ENCODE measurements at places on chromosomes 5 and 9.

DNA sequence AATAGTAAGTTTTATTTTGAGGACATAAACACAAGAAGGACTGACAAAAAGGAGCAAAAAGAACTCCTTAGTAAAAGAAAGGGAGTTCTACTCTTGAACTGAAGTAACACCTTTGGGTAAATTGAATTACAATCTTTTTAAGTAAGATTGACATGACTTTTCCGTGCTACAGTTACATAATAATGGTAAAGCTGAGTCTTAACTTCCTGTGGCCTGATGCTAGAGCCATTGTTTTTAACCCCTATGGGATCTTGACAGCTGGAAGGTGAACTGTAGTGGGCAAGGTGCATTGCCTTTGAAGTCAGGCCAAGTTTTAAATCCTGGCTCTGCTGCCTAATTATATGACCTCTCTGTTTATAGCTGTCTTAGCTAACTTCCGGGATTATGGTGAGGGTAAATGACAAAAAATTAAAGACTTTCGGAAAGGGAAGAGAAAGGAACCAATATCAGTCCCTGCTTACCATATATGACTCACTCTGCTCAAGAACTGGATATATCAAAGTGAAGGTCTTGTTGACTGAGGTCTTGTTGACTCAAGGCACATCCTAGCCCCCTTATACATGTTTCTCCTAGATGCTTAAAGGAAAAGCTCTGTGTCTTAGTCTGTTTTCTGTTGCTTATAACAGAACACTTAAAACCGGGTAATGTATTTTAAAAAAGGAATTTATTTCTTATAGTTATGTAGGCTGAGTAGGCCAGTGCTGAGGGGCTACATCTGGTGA lies 6.8 kb downstream of the HSD17B4 start:
- no peak for DNase-seq

DNA sequence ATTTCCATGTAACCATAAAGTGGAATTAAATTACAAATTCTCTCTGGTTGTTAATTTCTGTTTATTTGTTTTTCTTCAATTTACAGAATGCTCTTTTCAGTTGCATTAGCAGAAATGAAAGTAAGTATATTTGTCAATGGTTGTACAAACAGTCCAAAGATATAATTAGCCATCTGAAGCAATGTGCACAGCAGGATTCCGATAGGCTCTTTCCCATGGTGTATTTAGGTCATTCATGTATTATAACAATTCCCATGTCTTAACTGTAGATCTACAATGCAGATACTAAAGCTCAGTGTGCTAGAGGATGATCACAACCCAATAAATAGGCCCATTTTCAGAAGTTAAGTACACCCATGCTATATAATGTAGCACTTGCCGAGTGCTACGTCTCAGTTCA lies 43.8 kb downstream of the RECK start:
- peak; percentile 23 for DNase-seq

- no peak for DNase-seq
Observed at GRCh38 chr5:111478898-111479297, 33.4 kb downstream of the STARD4 start.

GRCh38 chr5:84086511-84086910 lies 298.2 kb downstream of the EDIL3 start:
- no peak for DNase-seq

DNA sequence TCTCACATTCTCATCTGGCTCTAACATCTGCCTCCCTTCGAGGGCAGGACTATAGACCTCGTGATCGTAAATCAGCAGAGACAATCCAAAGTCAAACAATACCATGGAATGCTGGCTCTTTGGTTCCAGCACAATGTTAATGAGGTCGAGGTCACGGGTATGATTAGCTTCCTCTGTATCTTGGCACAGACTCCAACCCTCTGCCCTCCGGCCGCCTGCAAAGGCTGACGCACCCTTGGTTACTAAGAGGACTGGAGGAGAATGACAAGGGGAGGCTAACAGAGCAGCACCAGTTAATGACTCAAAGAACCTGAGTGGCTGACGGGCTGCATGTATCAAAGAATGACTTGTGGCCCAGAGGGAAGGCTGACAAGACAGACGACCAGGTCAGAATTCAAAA lies 10.1 kb downstream of the LHFPL2 start:
- peak; percentile 89 for DNase-seq

- no peak for DNase-seq
Observed at GRCh38 chr9:136160995-136161610, 42.4 kb upstream of the TMEM250 start.

DNA sequence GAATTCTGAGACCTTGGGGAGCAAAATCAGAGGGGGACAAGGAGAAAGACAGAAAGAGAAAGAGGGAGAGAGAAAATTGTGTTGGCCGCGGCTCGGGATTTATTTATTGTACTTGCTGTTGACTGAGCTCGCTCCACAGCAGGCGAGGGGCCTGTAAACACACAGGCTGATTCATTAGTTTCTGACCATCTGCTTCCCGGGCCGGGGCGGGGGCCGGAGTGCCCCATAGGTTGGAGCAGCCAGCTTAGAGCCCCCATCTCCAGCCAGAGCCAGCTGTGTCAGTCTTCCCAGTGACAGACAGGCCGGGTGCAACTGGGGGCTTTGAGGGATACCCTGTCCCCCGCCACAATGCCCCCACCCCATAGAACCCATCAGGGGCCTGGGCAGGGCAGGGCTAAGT lies 30.9 kb downstream of the NTNG2 start:
- no peak for DNase-seq

- peak; percentile 28 for DNase-seq
Observed at GRCh38 chr9:109143881-109144562, 23.0 kb downstream of the FRRS1L start.

DNA sequence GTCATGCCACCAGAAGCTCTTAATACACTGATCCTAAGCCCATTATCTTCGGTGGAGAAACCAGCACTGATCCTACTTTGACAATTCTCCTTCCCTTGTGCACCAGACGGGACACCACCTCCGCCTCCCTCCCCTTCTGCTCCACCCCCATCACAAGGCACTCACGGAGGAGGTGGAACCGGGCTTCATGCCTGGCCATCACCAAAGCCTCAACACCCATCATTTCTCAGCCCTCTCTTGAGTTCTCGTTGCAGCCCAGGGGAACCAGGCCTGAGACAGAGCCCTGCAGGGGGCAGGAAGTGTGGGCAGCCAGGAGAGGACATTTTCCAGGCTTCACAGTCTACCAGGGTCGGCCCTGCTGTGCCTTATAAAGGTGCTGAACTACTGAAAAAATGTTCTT lies 160.5 kb downstream of the GOLPH3 start:
- no peak for DNase-seq

DNA sequence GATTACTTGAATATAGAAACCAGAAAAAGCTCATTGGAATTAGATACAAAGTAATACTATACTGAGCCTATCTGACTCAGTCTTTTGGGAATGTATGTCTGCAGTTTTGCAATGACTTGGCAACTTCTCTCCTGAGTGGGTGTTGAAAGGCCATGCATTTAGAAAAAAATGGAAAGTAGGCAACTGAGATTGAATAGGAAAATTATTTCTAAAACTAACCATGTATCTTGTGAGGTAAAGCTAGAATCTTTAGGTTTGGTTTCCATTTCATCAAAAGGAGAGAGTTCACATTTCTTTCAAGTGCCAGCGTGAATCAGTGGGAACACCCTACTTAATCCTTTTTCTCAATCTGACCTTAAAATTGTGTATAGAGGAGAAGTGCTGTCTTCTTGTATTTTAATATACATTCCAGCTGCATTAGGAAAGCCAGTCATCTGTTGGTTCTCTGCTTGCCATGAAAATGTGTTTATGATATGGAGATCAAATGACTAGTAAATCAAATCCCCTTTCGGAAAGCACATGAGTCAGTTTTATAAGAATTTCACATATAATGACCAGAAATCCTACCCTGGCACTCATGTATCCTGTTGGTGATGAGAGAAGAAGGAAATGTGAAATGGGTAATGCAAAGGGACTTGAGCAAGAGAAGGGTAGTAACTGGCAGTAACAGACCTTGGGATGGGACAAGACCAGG lies 30.4 kb downstream of the NFX1 start:
- DNase-seq: peak; percentile 95

- peak; percentile 91 for DNase-seq
Observed at GRCh38 chr9:72292874-72293607, 72.0 kb downstream of the ZFAND5 start.

DNA sequence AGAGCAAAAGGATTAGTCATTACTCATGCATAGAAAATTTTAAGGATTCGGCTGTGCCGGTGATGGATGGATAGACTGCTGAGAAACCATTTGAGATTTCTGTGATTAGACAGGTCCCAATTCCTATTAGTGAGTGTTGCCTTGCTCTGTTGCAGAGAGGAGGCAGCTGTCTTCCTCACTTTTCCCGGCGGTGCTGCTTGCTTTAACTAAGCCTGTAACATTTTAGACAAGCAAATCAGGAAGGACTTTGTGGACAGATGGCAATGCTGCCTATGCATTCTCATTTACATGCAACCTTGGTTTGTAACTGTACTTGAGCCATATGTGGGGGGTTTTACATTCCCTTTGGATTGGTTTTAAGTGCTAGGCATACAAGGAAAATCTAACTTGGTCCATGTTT lies 1176.3 kb downstream of the CDH18 start:
- no peak for DNase-seq

- peak; percentile 14 for DNase-seq
Observed at GRCh38 chr5:179730852-179731251, 1.8 kb upstream of the MAML1 start.

- no peak for DNase-seq
Observed at GRCh38 chr5:42500003-42500599, 76.9 kb downstream of the GHR start.

- DNase-seq: no peak
Observed at GRCh38 chr5:151903243-151903653, 21.4 kb downstream of the GLRA1 start.

- DNase-seq: no peak
Observed at GRCh38 chr9:136949239-136949816, 2.7 kb upstream of the LCN12 start.

GRCh38 chr5:150516011-150516410 lies 8.1 kb downstream of the NDST1 start:
- DNase-seq: peak; percentile 84

DNA sequence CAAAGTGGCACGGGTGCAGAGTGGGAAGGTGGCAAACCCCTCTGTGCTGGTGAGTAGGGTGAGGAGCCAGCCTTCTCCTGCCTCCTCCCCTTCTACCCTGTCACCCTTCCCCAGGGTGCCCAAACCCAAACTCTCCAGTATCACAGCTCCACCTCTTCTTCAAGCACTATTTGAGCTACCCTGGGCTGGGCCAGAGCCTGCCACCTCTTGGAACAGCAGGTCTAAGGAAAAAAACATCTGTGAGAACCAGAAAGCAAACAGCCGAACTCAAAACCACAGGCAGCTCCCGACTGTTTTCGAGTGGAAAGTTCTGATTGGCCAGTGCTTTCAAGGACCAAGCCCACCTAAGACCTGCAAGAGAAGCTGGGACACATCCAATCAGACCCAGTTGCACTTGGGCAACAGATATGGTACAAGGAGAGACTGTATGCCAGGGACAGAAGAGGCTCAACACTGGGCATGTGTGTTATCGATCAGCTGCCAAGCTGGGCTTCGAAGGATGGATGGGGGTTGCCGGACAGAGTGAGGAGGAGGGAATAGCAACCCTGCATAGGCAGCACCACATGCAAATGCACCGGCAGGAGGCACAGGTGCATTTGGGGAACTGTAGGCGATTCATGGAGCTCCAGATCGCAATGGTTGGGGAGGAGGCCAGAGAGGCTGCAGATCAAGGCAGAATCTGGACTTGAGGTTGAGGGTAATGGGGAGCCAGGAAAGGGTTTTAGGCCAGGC lies 19.7 kb downstream of the ACSL6 start:
- no peak for DNase-seq

- peak; percentile 4 for DNase-seq
Observed at GRCh38 chr9:99516657-99517049, 294.6 kb downstream of the SEC61B start.

GRCh38 chr9:34669809-34670562 lies 7.5 kb upstream of the CCL27 start:
- no peak for DNase-seq

- DNase-seq: no peak
Observed at GRCh38 chr5:174556756-174557155, 167.6 kb upstream of the MSX2 start.

GRCh38 chr9:92010705-92011536 lies 60.9 kb upstream of the ROR2 start:
- DNase-seq: peak; percentile 12

DNA sequence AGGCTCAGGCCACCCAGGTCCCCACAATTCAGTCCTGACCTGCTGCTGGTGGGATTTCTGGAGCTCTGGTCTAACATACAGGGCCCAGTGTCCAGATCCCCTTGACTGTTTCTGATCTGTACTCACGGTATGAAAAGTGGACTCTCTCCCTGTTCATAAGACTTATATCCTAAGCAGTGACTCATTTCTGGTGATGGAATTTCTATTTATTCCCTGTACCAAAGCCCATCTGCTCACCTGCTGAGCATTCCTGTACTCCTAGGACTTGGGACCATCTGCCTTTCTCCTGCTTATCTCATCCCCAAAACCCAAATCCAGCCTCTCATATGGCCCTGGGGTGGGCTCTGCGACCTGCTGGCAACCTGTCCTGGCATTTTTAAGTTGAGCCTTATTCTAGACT lies 86.6 kb downstream of the APBA1 start:
- no peak for DNase-seq

All from mesenchymal stem cell (in vitro differentiated cells and primary cell).